ENCODE measurements at places on chromosomes 13 and 19.

DNA sequence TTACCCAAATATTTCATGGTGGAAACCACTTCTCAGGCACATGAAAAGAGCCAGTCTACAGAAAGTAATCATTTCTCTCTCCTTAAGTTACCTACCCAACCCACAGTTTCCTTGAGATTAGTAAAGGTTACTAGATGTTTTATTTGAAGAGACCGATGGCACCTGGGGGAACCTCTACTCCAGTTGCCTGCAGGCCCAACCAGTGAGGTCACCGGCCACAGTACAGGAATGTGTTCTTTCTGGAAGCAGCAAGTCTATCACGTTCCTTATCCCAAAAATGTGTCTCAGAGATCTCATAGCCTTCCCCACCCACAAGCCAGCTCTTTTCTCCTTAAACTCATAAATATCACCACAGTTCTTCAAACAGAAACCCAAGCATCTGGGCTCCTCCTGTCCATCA is 316.1 kb downstream of the COG6 start:
- DNase-seq = no peak

GRCh38 chr13:40379794-40380578 is 286.5 kb downstream of the FOXO1 start:
- DNase-seq = no peak

DNA sequence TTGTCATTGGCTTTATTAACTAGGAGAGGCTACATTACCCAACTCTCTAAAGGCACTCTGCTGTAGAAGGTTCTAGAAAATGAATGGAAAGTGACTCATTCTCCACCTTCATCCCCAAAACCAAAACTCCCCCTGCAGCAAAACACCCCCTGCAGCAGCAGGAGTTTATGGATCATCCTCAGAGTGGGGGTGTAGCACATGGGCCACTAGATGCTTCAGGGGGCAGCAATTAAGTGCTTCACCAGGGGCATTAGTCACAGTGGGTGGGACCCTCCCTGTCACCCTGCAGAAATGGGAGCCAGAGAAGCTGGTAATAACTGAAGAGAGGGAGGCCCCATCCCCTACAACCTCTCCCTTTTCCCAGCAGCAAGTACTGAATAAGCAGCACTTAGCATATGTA is 64.5 kb upstream of the MED4 start:
- no peak for DNase-seq

GRCh38 chr19:53671663-53672062 is 39.9 kb downstream of the DPRX start:
- DNase-seq = no peak

GRCh38 chr13:76329004-76329403 is 557.2 kb downstream of the KCTD12 start:
- DNase-seq = no peak

GRCh38 chr13:59047546-59047945 is 1116.2 kb downstream of the DIAPH3 start:
- no peak for DNase-seq

- no peak for DNase-seq
Observed at GRCh38 chr13:35016362-35017112, 74.5 kb downstream of the NBEA start.

DNA sequence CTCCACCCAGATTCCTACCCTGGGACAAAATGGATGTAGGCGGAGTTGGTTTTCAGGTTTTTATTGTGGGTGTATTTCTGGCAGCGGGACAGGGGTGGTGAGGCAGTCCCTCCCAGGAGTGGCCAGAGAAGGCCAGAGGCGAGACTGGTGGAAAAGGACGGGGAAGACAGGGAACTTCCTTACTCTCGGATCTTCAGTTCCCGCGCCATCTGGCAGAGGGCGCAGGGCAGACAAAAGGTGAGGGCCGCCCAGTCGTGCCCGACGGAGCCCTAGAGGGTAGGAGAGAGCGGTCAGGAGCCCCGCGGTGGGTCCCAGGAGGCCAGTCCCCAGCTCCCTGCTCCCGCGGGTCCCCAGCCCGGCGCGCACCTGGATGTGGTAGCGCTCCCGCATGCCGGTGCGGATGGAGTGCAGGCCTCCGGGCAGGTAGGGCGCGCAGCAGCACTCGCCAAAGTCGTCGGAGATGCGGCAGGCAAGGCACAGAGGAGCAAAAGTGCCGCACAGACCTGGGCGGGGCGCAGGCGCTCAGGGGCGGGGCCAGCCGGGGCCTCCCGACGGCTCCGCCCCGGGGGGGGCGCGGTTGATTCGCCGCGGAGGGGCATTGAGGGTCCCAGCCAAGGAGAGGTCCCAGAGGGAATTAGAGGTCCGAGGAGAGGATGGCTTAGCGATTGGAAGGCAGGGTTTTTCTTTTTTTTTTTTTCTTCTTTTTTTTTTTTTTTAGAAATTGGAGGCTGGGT is 3.0 kb downstream of the CNFN start:
- DNase-seq = no peak

- DNase-seq = no peak
Observed at GRCh38 chr13:44237276-44237767, 136.3 kb upstream of the SERP2 start.

DNA sequence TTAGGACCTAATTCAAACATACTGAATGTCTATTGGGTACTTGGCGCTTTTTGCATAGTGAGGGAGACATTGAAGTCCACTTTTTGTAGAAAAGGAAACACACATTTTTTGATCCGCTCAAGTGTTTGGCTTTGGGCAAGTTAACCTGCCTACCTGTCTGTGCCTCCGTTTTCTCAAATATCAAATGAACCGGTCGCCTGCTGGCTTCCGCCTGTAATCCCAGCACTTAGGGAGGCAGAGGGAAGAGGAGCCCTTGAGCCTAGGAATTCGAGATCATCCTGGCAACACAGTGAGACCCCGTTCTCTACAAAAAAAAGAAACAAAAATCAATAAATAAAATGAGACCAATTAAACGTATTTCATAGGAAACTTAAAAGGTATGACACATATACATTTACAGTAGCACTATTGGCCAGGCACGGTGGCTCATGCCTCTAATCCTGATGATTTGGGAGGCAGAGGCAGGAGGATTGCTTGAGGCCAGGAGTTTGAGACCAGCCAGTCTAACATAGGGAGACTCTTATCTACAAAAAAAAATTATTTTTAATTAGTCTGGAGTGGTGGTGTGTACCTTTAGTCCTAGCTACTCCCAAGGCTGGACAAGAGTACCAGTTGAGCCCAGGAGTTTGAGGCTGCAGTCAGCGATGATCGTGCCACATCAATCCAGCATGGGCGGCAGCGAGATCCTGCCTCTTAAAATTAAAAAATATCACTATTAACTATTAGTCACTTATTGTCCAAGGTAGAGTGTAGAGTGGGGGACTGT is 1.3 kb downstream of the RAD23A start:
- DNase-seq = no peak

GRCh38 chr19:18995804-18996241 is 37.5 kb downstream of the SUGP2 start:
- peak; percentile 58 for DNase-seq

- DNase-seq = no peak
Observed at GRCh38 chr13:99484473-99484872, 16.8 kb upstream of the TM9SF2 start.

- DNase-seq = no peak
Observed at GRCh38 chr19:54142166-54142780, 4.7 kb downstream of the CNOT3 start.

Measured in SK-N-MC (cell line).